ENCODE measurements at places on chromosomes 6 and 20.

DNA sequence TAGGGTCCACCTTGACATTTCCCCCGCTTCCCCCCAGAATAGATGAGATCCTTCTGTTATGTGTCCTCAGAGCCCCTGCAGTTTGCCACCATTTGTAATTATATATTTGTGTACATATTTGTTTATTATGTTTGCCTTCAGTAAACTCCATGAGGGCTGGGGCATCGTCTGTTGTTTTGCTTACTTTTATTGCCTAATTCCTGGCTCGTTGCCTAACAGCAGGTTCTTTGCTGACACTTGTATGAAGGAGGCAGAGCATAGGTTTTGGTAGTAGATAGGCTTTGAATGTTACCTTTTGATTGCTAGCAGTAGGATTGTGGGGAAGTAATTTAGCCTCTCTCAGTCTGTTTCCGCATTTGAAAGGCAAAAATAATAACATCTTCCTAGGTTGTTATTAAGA is 9.9 kb downstream of the MAP3K4 start:
- no peak for DNase-seq

GRCh38 chr20:31496761-31497295 is 17.4 kb upstream of the HM13 start:
- no peak for DNase-seq

DNA sequence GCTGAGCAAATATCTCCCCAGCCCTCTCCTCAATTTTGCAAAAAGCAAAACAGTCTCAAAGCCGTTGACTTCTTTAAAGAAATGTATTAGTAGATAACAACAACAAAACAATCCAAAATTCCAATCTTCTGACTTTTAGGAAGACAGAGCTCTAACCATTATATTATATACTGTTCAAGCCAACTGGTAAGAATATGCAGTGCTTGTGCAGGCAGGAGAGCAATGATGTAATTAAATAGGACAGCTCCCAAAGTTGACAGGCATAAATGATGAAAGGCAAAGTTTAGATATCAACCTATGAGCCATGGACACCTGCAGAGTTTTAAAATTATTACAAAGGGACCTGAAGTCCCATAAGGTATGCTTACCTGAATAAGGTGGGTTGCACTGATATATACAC is 16.6 kb upstream of the CEP85L start:
- DNase-seq = no peak

GRCh38 chr20:20327746-20328145 is 40.2 kb upstream of the INSM1 start:
- no peak for DNase-seq

DNA sequence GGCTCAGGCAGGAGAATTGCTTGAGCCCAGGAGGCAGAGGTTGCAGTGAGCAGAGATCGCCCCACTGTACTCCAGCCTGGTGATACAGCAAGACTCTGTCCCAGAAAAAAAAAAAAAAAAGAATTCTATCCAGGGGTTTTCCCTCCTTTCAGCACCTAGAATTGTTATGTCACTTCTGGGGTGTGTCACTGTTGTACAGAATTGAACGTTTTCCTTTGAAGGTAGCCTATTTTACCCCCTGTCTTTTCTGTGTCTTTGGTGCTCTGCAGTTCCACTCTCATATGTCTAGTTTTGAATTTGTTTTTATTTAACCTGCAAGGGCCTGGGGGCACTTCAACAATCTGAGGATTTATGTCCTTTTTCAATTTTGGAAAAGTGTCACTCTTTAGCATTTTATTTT is 19.3 kb upstream of the ARID1B start:
- DNase-seq = no peak

- DNase-seq = peak; percentile 72
These were observed 15.4 kb downstream of the EZR start for GRCh38 chr6:158803733-158804143.

- no peak for DNase-seq
These were observed 574.2 kb downstream of the KHDRBS2 start for GRCh38 chr6:61711849-61712248.

GRCh38 chr20:57594092-57594951 is 25.9 kb downstream of the ZBP1 start:
- peak; percentile 27 for DNase-seq

DNA sequence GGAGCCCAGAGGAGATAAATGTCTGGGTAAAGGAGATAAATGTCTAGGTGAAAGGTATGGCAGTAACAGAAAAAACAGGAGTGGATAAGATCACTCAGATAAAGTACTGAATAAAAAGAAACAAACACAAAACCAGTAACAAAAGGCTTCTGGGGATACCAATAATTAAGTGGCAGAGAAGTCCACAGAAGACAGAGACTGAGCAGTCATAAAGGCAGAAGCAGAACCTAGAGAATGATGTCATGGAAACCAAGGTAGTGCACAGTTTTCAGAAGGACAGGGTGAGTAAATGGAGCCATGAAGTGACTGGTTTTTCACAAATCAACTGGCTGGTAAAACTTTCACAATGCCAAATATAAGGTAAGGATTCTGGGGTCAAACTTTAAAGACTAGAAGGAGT is 80.9 kb upstream of the PLN start:
- DNase-seq = no peak

DNA sequence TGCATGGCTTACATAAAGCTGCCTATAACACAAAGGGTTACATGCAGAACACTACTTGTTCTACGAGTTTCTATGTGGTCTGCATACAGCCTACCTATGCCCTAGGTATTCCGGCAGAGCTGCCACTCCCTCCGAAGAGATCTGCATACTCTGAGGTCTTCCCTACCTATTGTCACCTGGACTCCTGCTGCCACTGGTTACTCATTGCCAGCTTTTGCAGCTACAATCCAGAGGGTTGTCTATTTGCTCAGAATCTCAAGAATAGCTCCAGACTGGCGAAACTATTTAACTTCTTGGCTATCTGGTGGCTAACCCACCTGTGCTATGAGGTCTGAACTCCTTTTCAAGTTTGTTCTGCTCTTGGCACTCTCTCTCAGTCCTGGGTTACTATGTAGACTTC is 323.3 kb downstream of the BMP2 start:
- no peak for DNase-seq

DNA sequence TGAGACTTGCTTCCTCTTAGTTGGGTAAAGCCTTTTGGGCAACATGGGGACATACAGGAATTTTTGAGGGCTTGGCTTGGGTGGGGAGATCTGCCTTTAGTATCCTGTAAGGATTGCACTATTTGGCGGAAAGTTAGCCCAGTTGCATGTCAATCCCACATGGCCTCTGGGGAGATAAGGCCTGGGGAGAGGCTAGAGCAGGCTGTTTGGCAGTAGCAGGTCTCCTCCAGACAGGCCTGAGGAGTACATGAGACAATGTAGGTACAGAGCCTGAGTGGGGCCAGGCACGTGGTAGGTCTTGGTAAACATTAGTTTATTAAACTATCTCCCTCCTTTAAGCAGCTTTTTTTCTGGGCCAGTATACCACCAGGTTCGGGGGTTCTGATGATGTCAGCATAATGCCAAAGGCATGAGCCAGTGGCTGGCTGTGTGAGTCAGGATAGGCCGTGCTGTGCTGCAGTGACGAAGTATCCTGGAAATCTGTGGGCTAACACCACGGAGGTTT is 147.9 kb downstream of the VEGFA start:
- no peak for DNase-seq

DNA sequence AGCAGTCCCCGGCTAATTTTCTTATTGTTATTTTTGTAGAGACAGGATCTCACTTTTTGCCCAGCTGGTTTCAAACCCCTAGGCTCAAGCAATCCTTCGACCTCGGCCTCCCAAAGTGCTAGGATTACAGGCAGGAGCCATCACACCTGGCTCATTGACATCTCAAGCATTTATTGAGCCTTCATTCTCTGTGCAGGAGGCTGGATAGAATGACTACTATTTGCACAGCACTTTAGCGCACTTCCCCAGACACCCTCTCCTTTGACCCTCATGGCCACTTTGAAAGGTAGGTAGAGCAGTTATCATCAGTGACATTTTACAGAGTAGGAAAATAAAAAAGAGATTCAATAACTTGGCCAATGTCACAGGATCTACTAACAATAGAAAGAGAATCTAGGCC is 124.0 kb upstream of the STXBP5 start:
- DNase-seq = no peak

GRCh38 chr6:45872827-45873365 is 142.8 kb downstream of the CLIC5 start:
- no peak for DNase-seq

- DNase-seq = peak; percentile 4
These were observed 3.6 kb downstream of the BCL2L1 start for GRCh38 chr20:31718952-31719643.

- no peak for DNase-seq
These were observed 22.5 kb downstream of the RAB22A start for GRCh38 chr20:58331961-58332551.

DNA sequence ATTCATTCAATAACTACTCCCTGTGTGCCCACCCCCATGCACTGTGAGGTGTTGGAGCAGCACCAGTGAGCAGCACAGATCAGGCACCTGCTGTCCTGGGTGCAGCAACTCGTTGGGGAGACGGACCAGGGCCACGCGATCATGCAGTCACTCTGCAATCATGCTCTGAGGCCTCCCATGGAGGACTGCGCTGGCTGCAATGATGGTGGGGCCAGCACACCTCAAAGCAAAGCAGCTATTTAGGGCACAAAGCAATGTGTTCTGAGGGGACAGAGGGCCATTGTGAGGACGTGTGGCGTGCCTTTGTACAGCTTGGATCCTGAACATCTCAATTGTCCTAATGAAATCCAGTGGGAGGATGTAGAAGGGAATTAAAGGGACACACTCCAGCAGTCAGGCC is 41.0 kb upstream of the MPC1 start:
- DNase-seq = no peak

DNA sequence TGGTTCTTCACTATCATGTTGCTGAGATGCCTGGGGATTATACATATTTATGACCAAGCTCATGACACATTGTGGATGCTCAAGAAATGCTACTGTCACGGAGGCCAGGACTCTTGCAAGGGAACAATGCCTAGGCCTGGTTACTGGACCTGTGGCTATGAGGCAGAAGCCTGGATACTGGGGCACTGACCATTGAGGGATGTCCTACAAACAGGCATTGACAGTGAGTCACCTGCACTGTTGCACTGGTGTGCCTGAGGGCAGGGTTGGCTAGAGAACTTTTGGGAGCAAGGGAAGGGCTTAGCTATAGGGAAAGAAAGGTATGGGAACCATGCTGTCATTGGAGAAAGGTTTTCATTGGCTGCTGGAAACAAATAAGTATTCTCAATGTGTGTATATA is 313.1 kb upstream of the SUPT3H start:
- no peak for DNase-seq

DNA sequence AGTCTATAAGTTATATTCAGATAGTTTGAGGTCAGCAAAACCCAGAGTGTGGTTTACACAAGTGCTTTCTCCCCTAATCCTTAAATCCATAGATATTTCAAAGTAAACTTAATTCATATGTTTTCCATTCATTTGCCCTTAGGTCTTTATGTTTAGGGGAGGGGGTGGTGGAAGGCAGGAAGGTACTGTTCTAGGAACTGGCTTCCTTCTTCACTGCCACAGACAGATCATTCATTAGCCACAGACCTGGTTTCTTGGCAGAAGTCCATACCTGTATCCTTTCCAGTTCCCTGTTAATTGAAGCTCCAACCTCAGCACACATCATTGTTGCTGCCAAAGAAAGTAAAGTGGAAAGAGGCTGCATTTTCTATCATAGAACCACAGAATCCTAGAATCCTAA is 123.0 kb downstream of the AIG1 start:
- no peak for DNase-seq

GRCh38 chr6:141347086-141347485 is 785.6 kb upstream of the GJE1 start:
- DNase-seq = no peak

- DNase-seq = no peak
These were observed 28.3 kb upstream of the FAM83C start for GRCh38 chr20:35320396-35321126.

- no peak for DNase-seq
These were observed 97.7 kb downstream of the SYCP2 start for GRCh38 chr20:59835448-59836395.

- DNase-seq = no peak
These were observed 91.5 kb downstream of the HIVEP2 start for GRCh38 chr6:142853244-142854180.

DNA sequence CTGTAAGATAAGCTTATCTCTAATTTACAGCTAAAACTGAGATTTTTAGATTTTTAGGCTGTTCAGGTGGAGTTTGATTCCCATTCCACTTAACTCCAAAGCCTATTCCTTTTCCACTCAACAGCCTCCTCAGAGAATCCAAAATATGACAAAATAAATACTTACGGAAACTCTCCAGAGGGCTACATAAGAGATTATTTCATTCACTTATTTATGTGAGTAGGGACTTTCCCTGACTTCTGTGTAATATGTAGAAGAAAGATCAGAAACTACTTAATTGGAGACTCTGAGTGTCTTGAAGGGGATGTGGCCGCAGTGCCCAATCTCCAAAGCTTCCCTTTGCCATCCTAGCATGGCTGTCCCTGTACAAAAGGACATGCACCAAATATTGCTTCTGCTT is 72.1 kb upstream of the ISM1 start:
- no peak for DNase-seq

DNA sequence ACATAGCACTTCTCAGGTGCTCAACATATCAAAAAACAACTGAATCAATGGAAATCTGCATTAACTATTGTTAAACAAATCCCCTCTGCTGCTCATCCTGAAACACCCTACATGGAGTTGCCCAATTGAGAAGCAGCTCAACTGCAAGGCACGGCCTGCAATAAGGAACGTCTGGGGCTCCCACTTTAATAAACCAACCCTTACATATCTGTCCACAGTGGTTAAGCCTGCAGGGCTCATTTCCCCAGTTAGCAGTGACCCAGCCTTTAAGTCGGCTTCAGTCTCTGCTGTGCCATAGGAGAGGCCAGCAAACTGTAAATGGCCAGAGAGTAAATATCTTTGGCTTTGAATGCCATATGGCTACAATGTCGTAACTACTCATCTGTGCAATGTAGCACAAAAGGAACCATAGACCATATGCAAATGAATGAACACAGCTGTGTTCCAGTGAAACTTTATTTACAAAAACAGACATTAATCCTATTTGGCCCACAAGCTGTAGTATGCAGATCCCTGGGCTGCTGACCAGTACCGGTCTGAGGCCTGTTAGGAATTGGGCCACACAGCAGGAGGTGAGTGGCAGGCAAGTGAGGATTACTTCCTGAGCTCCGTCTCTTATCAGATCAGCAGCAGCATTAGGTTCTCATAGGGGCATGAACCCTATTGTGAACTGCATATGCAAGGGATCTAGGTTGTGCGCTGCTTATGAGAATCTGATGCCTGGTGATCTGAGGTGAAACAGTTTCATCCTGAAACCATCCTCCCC is 522.7 kb upstream of the CDH4 start:
- DNase-seq = no peak

DNA sequence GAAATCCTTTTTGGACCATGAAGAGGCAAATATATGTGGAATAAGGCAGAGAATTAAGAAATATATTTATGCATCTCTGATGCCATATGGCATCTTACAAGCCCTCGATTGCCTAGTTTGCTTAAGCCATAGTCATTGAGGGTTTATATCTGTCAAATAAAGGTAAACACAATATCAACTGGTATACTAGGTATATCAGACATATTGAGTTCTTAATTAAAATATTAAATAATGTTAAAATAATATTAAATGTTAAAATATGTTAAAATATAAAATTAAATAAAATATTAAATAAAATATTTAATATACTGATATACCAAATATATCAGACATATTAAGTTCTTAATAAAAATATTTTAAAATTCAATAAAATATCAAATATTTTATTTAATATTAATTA is 567.4 kb upstream of the PTCHD4 start:
- no peak for DNase-seq
